ENCODE measurements at places on chromosomes 7 and 10.

DNA sequence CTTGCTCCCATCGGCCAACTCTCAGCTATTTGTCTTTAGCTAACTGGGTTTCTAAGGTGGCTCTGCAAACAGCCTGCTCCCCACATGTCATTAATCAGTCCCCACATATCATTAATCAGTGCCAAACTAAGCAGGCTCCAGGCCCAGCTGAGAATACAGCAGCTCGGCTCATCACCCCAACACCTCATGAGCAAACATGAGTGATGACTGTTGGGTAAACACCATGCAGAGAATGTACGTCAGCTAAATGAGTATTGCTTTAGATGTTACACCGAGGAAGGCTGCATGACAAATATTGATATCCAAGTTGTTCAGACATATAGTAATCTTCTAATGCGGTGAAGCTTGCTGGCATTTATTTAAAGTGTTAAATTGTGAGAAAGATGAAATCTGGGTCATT lies 187.5 kb upstream of the AOAH start:
- peaks cover 34% of the 10 kb centered on the region for H3K4me1 ChIP-seq
- H3K36me3 ChIP-seq, result no peaks in the 10 kb centered on the region
- no peak overlapping the region for H3K4me3 ChIP-seq
- DNase-seq, result no peak
- no peak overlapping the region for H3K27ac ChIP-seq
- no peaks in the 10 kb centered on the region for H3K27me3 ChIP-seq

DNA sequence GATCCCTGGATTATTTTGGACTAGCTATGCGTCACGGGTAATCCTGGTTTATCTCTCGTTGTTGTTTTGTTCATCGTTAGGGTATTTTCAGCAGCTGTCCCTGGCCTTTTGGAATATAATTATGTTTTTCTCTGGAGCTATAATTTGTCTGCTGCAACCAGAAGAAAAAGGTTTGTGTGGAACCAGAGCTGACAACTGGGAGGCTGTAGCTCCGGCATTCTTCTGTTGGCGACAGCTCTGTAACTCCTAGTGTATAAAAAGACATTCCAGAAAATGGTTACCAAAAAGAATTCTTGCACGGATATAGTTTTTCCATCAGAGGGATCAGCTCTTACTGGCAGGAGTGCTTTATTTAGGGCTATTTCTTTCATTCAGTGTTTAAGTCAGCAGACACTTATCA lies 130.9 kb upstream of the PRR15 start:
- DNase-seq, result no peak
- no peak overlapping the region for H3K4me3 ChIP-seq
- peaks cover 23% of the 10 kb centered on the region for H3K4me1 ChIP-seq
- H3K27ac ChIP-seq, result no peak overlapping the region
- no peaks in the 10 kb centered on the region for H3K36me3 ChIP-seq

DNA sequence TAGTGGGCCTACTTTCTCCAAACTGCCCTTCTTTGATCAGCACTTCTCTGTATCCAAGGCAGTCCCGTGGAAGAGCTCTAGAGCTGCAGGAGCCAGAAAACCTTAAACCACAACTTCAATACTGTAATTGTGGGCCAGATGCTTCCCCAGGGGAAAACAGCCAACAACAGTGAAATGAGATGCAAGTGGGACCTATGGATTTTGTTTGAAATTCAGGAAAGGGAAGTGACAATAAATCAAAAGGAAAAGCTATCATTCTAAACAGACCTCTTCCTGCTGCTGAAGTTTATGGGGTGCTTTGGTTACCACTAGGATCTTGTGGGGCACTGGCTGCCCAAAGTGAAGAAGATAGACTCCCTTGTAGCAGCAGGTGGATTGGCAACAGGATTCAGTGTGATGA lies 1031.7 kb downstream of the LRMDA start:
- H3K4me1 ChIP-seq, result no peaks in the 10 kb centered on the region
- no peak overlapping the region for H3K4me3 ChIP-seq
- no peak overlapping the region for H3K27ac ChIP-seq

DNA sequence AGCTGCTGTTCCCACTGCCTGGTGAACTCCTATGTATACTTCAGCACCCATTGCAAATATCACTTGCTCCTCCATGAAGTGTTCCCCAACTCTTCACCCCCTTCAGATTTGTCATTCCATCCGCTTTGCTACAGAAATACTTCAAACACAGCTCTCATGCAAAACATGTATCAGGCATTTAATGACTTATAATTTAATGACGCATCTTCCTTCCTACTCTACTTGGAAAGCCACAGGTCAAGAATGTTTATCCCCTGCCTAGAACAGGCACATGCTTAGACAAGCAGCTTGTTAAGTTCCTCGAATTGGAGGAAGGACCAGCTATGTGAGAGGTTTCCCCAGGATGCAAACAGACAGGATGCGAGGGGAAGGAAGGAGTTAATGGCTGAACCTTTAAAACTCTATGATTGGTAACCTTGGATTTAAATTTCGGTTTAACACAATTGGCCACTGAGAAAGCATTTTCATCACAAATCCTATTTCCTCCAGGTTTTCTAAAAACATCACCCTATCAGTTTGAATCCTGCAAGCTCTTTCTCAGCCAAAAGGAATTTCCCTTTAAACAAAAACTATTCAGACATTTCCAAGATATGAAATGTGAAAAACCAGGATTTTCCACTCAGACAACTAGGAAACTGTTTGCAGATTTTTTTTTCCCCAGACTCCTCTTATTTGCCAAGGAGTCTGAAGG lies 11.5 kb downstream of the CREB3L2 start:
- H3K4me1 ChIP-seq, result peaks cover 20% of the 10 kb centered on the region
- DNase-seq, result no peak
- no peak overlapping the region for H3K4me3 ChIP-seq
- no peaks in the 10 kb centered on the region for H3K36me3 ChIP-seq
- H3K27ac ChIP-seq, result no peak overlapping the region

DNA sequence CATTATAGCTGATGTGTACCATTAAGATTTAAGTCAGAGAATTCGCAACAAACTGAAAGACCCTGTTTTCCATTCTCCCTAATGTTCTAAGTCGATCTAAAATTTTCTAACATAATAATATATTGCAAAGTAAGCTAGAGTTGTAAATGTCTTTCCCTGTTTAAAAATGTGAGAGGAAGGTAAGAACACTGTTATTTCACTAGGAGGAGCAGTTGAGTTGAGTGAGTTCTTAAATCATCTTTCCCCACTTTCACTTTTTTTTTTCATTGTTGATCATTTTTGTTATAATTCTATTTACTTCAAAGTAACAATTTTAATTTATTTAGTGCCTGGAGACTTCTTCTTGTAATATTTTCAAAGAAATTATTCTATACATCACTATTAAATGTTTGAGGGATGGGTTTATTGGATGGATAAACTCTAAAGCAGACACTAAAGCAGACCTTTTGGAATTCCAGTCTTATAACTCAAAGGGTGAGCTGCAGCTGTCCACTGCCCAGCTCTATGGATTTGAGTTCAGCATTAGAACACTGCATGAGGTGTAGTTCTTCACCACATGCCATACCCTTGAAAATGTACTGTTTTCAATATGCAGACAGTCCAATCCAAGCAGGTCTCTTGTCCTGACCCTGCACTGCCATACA lies 181.3 kb upstream of the FZD1 start:
- DNase-seq, result no peak
- H3K4me1 ChIP-seq, result no peaks in the 10 kb centered on the region
- no peaks in the 10 kb centered on the region for H3K36me3 ChIP-seq
- no peak overlapping the region for H3K27ac ChIP-seq
- H3K4me3 ChIP-seq, result no peak overlapping the region

DNA sequence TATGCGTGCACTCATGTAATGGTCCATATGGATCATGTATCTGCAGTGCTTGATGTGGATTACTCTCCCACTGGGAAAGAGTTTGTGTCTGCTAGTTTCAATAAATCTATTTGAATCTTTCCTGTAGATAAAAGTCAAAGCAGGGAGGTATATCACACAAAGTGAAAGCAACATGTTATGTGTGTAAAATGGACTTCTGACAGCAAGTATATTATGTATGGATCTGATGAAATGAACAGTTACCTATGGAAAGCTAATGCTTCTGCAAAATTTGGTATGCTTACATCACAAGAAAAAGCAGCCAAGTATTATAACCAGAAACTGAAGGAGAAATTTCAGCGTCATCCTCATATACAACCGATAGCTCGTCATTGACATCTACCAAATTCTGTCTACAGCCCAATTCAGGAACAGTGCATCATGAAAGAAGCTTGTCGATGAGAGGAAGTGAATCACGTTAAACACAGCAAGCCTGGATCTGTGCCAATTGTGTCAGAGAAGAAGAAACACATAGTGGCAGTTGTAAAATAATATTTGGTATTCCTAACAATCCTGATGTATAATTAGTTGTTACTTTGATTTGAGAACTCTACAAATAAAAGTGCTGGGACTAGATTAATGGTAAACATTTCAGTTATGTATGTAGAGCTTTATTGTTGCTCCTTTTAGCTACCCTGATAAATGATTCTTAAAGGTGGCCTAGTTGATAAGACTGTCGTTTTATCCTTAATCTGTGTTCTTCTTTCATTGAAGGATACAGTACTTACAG lies 14.2 kb upstream of the SYPL1 start:
- peaks cover 36% of the 10 kb centered on the region for H3K27me3 ChIP-seq
- DNase-seq, result no peak
- no peaks in the 10 kb centered on the region for H3K36me3 ChIP-seq
- H3K4me1 ChIP-seq, result peaks cover 3% of the 10 kb centered on the region
- no peak overlapping the region for H3K27ac ChIP-seq

- H3K36me3 ChIP-seq, result peaks cover 8% of the 10 kb centered on the region
- no peaks in the 10 kb centered on the region for H3K27me3 ChIP-seq
- no peak overlapping the region for H3K27ac ChIP-seq
- no peak for DNase-seq
Observed at GRCh38 chr7:139576179-139576973, 52.9 kb downstream of the CLEC2L start.

DNA sequence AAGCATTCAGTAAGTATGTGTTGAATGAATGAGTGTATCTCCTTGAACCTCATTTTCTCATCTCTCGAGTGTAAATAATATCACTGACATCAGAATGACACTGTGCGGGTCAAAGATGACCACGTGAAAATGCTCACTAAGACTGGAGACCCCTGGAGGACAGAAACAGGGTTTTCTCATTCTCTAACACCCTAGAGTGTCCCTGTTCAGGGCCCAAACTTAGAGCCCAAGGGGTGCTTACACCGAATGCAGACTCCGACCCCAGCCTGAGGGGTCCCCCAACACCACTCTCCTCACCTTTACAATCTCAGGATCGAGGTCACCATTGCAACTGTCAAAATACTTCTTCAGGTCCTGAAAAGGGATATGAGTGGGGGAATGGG lies 1.4 kb downstream of the CDK5 start:
- peaks cover 3% of the 10 kb centered on the region for H3K27me3 ChIP-seq
- H3K36me3 ChIP-seq, result no peaks in the 10 kb centered on the region
- DNase-seq, result no peak
- H3K4me1 ChIP-seq, result peaks cover 21% of the 10 kb centered on the region
- H3K27ac ChIP-seq, result no peak overlapping the region
- H3K4me3 ChIP-seq, result peak overlapping the region; percentile 93

- H3K36me3 ChIP-seq, result peaks cover 2% of the 10 kb centered on the region
- H3K4me3 ChIP-seq, result no peak overlapping the region
- H3K27me3 ChIP-seq, result no peaks in the 10 kb centered on the region
- DNase-seq, result no peak
- no peaks in the 10 kb centered on the region for H3K4me1 ChIP-seq
Observed at GRCh38 chr7:91135703-91136430, 128.4 kb upstream of the FZD1 start.

- peaks cover 7% of the 10 kb centered on the region for H3K36me3 ChIP-seq
- no peaks in the 10 kb centered on the region for H3K27me3 ChIP-seq
- H3K4me1 ChIP-seq, result peaks cover 26% of the 10 kb centered on the region
Observed at GRCh38 chr10:16894821-16895220, 77.6 kb upstream of the RSU1 start.

DNA sequence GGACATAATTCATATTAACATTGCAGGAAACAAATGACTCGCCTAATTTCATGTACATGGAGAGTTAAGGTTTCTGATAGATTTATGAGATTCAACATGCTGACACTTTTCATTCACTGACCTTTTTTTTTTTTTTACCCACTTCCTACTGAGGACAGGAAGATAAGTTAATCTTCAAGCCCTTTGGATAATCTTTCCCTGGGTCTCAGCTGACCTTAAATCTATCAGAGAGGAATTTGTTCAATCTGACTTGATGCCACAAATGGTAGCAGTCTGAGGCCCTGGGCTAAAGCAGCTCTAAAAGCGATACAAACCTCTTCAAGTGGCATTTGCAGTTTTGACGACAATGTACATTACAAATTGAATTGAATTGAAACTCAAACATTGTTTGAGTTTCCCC lies 493.3 kb upstream of the SORCS1 start:
- H3K4me3 ChIP-seq, result no peak overlapping the region
- H3K4me1 ChIP-seq, result no peaks in the 10 kb centered on the region
- H3K27ac ChIP-seq, result no peak overlapping the region
- H3K27me3 ChIP-seq, result no peaks in the 10 kb centered on the region

GRCh38 chr7:90889644-90890043 lies 293.5 kb downstream of the CDK14 start:
- H3K27ac ChIP-seq, result no peak overlapping the region
- H3K4me1 ChIP-seq, result no peaks in the 10 kb centered on the region
- peaks cover 6% of the 10 kb centered on the region for H3K36me3 ChIP-seq
- no peaks in the 10 kb centered on the region for H3K27me3 ChIP-seq

- H3K27me3 ChIP-seq, result peaks cover 7% of the 10 kb centered on the region
- H3K4me3 ChIP-seq, result no peak overlapping the region
- no peaks in the 10 kb centered on the region for H3K36me3 ChIP-seq
- peaks cover 5% of the 10 kb centered on the region for H3K4me1 ChIP-seq
Observed at GRCh38 chr10:62502995-62503613, 128.9 kb downstream of the ZNF365 start.

- H3K27me3 ChIP-seq, result peaks cover 12% of the 10 kb centered on the region
- no peaks in the 10 kb centered on the region for H3K4me1 ChIP-seq
- no peaks in the 10 kb centered on the region for H3K36me3 ChIP-seq
- H3K27ac ChIP-seq, result no peak overlapping the region
- DNase-seq, result no peak
Observed at GRCh38 chr10:128711806-128712205, 585.6 kb upstream of the MKI67 start.

DNA sequence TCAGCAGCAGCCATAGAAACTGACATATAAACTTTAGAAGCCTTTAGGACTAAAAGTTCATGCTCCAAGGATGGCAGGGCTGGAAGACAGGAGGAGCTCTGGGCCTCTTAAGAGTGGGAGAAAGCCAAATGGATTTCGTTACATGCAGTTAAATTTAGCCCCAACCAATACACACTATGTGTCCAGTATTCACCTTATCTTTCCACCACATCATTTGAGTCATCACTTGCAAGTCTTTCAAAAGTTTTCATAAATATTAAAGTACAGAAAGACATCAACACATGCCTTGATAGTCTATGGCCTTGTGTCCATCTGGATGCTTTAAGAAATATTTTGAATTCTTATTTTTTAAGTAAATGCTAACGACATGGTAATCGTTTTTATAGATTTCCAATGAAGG lies 392.4 kb upstream of the LRRN3 start:
- H3K4me1 ChIP-seq, result no peaks in the 10 kb centered on the region
- peaks cover 6% of the 10 kb centered on the region for H3K36me3 ChIP-seq
- no peak for DNase-seq
- no peak overlapping the region for H3K27ac ChIP-seq
- no peak overlapping the region for H3K4me3 ChIP-seq
- H3K27me3 ChIP-seq, result no peaks in the 10 kb centered on the region
